ENCODE measurements at places on chromosomes 12 and 14. TPM values are rescaled to one million over a fixed set of nuclear protein-coding genes. Genes with fewer than 3 reads are reported as not detected.

The PRH2 gene
- total RNA-seq, result not detected

The OR6C4 gene
- not detected for total RNA-seq

The LRP1-AS gene
- not detected for total RNA-seq

The REP15 gene
- 15.4 TPM for total RNA-seq

The DENR gene
- 29.4 TPM for total RNA-seq

The TAS2R30 gene
- total RNA-seq, result 2.7 TPM

The IL22 gene
- total RNA-seq, result not detected

The GPR68 gene
- 0.34 TPM for total RNA-seq

The PRR4 gene
- 0.17 TPM for total RNA-seq

The MAP1LC3B2 gene
- total RNA-seq, result 0.43 TPM

The SOCS2 gene
- total RNA-seq, result 80.9 TPM

The RIMBP2 gene
- not detected for total RNA-seq

The DLK1 gene
- not detected for total RNA-seq

The CCDC197 gene
- total RNA-seq, result not detected

The MUCL1 gene
- total RNA-seq, result not detected

The BEST3 gene
- 0.11 TPM for total RNA-seq

The NXPH4 gene
- under 0.01 TPM for total RNA-seq

The RTL1 gene
- not detected for total RNA-seq

The C1RL gene
- total RNA-seq, result 12.4 TPM

The PROX2 gene
- total RNA-seq, result not detected

The OR11H12 gene
- total RNA-seq, result not detected

The CLEC1B gene
- total RNA-seq, result not detected

The P2RX7 gene
- total RNA-seq, result 2.2 TPM

The ARHGEF40 gene
- 11.6 TPM for total RNA-seq

The NFE2 gene
- not detected for total RNA-seq

The SSTR1 gene
- total RNA-seq, result 0.11 TPM

The LMO3 gene
- not detected for total RNA-seq

The TAMALIN gene
- 32.4 TPM for total RNA-seq

Measured in dermis lymphatic vessel endothelial cell (primary cell).